ENCODE measurements at places on chromosomes 4 and X.

DNA sequence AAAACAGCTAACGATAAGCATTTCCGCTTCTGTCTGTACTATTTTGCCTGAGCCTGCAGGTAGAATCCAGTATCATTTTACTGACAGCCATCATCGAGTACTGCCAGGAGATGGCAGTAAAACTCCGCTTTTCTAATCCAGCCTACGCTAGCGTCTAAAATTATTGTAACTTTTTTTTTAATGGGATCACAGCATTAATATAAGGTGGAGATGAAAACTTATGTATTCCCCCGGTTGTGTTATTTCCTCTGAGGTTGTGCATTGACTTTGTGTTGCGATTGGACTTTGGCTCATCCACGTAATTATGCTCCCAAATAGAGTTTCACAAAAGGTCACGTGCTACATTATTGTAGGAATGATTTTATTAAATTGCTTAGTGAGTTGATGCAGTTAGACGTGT lies 248.1 kb downstream of the C4orf33 start:
- no peaks in the 10 kb centered on the region for H3K4me1 ChIP-seq
- H3K4me3 ChIP-seq = no peak overlapping the region
- H3K27ac ChIP-seq = no peak overlapping the region
- no peaks in the 10 kb centered on the region for H3K36me3 ChIP-seq
- no peak for DNase-seq

GRCh38 chr4:87624698-87625097 lies 16.4 kb downstream of the DSPP start:
- H3K27ac ChIP-seq = no peak overlapping the region
- DNase-seq = no peak
- H3K4me1 ChIP-seq = peaks cover 12% of the 10 kb centered on the region
- no peak overlapping the region for H3K4me3 ChIP-seq
- H3K36me3 ChIP-seq = no peaks in the 10 kb centered on the region

- H3K27me3 ChIP-seq = no peaks in the 10 kb centered on the region
- peak overlapping the region; percentile 40 for H3K27ac ChIP-seq
- peaks cover 49% of the 10 kb centered on the region for H3K4me1 ChIP-seq
- no peak overlapping the region for H3K4me3 ChIP-seq
- H3K36me3 ChIP-seq = no peaks in the 10 kb centered on the region
Measured at GRCh38 chr4:99024481-99025275, 29.2 kb downstream of the METAP1 start.

- no peak overlapping the region for H3K4me3 ChIP-seq
- DNase-seq = no peak
- H3K27ac ChIP-seq = no peak overlapping the region
- H3K4me1 ChIP-seq = no peaks in the 10 kb centered on the region
Measured at GRCh38 chr4:4341861-4342650, 44.8 kb upstream of the NSG1 start.

- H3K27me3 ChIP-seq = no peaks in the 10 kb centered on the region
- H3K4me3 ChIP-seq = no peak overlapping the region
- peaks cover 5% of the 10 kb centered on the region for H3K4me1 ChIP-seq
- H3K27ac ChIP-seq = no peak overlapping the region
- H3K36me3 ChIP-seq = no peaks in the 10 kb centered on the region
Measured at GRCh38 chr4:141246243-141246642, 25.5 kb downstream of the ZNF330 start.

DNA sequence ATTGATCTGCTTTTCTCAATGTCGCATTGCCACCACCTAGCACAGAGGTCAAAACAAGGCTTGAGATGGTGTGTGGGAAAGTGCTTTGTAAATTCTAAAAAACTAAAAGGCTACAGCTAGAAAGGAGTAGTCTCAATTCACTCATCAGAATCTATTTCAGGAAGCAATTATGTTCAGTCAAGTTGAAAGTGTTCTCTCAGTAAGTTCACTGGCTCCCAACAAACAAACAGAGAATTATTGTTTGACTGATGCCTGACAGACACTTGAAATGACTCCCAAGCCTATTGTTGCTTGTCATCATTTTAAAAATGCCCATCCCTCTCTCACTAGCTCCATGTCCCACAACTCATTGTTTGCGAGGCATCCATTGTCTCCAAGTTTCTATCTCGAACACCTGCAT lies 419.6 kb upstream of the CPEB2 start:
- H3K27me3 ChIP-seq = no peaks in the 10 kb centered on the region
- no peaks in the 10 kb centered on the region for H3K4me1 ChIP-seq
- H3K36me3 ChIP-seq = no peaks in the 10 kb centered on the region
- H3K4me3 ChIP-seq = no peak overlapping the region

DNA sequence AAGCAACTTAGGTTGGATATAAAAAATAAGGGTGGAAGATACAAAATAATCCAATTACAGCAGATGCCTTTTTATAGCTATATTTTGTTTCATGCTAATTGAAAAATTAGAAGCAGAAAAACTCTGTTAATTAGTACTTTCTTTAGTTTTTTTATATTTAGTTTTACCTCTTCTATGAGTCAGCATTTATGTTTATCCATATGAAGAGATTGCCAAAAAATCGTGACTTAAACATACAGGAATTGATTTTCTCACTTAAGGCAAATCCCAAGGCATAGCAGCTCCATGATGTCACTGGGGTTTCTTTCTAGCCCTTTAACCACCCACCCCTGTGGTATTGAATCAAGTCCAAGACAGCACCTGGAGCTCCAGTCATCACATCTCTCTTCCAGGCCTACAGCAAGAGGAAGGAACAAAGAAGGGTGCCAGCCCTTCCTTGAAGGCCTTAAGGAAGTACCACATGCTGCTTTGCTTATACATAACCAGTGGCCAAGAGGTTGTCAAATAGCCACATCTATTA lies 365.8 kb upstream of the TENM3 start:
- DNase-seq = no peak
- no peaks in the 10 kb centered on the region for H3K4me1 ChIP-seq
- no peaks in the 10 kb centered on the region for H3K27me3 ChIP-seq
- no peak overlapping the region for H3K4me3 ChIP-seq
- no peaks in the 10 kb centered on the region for H3K36me3 ChIP-seq

GRCh38 chrX:139304471-139304870 lies 226.1 kb upstream of the F9 start:
- no peaks in the 10 kb centered on the region for H3K27me3 ChIP-seq
- H3K4me3 ChIP-seq = no peak overlapping the region
- no peak for DNase-seq
- H3K27ac ChIP-seq = no peak overlapping the region
- H3K36me3 ChIP-seq = no peaks in the 10 kb centered on the region

DNA sequence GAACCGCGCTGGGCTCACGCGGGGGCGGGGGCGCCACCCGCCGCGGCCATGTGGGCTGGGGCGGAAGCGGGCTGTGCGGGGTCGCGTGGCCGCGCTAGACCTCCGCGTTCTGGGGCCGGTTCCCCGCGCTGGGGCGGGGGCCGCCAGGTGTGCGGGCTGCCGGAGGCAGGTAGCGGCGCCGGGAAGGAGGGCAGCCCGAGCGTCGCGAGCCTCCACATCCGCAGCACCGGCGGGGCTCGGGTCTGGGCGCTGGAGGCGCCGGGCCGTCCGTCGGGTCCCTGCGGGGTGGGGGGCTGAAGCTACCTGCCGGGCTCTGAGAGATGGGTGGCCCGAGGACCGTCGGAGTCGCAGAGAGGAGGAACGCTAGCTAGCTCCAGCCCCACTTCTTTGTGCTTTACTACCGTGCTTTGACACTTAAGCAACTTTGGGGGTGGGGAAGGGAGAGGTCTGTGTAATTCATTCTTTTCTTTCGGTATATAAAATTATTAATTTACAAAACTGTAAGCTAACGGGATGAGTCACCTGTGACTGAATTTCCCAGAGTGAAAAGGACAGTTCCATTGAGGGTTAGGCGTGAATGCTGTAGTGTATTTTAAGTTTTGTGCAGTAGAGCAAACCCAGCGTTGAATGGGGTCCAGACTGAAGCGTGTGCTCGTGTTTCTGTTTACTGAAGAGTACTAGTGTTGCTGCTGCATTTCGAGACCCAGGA lies 689 bp downstream of the METAP1 start:
- peak overlapping the region; percentile 69 for H3K27ac ChIP-seq
- no peaks in the 10 kb centered on the region for H3K36me3 ChIP-seq
- peaks cover 14% of the 10 kb centered on the region for H3K4me1 ChIP-seq
- DNase-seq = no peak
- no peaks in the 10 kb centered on the region for H3K27me3 ChIP-seq
- peak overlapping the region; percentile 75 for H3K4me3 ChIP-seq

- H3K27ac ChIP-seq = no peak overlapping the region
- no peaks in the 10 kb centered on the region for H3K4me1 ChIP-seq
- DNase-seq = no peak
- H3K27me3 ChIP-seq = no peaks in the 10 kb centered on the region
Measured at GRCh38 chrX:101220662-101221260, 1.2 kb downstream of the DRP2 start.

- no peak overlapping the region for H3K4me3 ChIP-seq
- no peaks in the 10 kb centered on the region for H3K36me3 ChIP-seq
- no peaks in the 10 kb centered on the region for H3K27me3 ChIP-seq
- H3K27ac ChIP-seq = no peak overlapping the region
Measured at GRCh38 chrX:44495091-44495490, 47.6 kb downstream of the FUNDC1 start.

DNA sequence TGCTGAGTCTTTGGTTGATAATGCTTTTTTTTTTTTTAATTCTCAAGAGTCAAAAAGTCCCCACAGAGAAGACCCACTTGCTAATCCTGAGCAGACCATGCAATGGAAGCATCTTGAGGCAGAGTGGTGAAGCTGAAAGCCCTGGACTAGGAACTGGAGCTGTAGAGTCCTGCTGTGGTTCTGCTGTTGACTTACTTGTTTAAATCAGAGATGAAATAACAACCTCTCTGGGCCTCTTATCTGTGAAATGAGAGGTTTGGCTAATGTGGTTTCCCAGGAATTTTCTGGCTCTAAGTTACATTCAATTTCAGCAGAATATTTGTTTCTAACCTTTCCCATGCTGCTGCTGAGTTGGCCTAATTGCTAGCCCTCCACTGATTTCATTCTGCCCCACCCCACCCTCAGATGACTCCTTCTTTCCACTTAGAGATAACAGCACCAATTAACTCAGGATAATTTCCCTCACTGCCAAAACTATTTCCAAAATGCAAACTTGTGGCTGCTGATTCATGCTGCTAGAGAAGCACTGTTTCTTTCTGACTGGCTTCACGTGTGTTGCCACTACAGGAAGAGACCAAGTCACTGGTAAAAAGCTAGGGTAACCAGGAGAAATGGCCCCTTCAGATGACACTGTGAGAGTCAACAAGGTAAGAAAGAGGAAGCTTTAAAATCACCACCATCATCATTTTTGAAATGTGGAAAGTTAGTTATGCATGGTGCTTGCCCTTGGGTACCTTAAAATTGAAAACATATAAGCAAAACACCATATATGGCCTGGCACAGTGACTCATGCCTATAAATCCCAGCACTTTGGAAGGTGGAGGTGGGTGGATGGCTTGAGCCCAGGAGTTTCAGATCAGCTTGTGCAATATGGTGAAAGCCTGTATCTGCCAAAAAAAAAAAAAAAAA lies 326.4 kb downstream of the DCHS2 start:
- H3K36me3 ChIP-seq = no peaks in the 10 kb centered on the region
- H3K27me3 ChIP-seq = no peaks in the 10 kb centered on the region
- H3K27ac ChIP-seq = no peak overlapping the region
- DNase-seq = no peak

DNA sequence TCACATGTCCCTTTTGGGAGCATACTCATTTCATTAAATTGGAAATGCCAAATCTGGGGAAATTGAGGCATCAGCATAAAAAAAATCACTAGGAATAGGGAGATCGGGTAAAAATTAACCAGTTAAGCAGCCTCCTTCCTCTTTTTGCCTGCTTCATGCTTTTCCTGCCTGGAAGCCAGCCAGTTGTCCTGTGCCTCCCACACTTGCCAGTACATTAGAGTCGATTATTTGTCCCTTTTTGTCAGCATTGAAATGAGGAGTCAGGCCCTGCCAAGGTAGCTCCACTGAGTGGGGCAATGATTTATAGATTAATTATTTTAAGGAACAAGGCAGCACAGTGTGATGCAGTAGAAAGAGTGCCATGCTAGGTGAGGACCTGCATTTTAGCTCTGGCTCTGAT lies 55.3 kb downstream of the SH2D1A start:
- H3K36me3 ChIP-seq = no peaks in the 10 kb centered on the region
- no peak for DNase-seq

GRCh38 chr4:65645185-65645584 lies 25.1 kb downstream of the EPHA5 start:
- no peak overlapping the region for H3K4me3 ChIP-seq
- no peaks in the 10 kb centered on the region for H3K4me1 ChIP-seq
- H3K27ac ChIP-seq = no peak overlapping the region
- H3K36me3 ChIP-seq = no peaks in the 10 kb centered on the region
- DNase-seq = no peak

DNA sequence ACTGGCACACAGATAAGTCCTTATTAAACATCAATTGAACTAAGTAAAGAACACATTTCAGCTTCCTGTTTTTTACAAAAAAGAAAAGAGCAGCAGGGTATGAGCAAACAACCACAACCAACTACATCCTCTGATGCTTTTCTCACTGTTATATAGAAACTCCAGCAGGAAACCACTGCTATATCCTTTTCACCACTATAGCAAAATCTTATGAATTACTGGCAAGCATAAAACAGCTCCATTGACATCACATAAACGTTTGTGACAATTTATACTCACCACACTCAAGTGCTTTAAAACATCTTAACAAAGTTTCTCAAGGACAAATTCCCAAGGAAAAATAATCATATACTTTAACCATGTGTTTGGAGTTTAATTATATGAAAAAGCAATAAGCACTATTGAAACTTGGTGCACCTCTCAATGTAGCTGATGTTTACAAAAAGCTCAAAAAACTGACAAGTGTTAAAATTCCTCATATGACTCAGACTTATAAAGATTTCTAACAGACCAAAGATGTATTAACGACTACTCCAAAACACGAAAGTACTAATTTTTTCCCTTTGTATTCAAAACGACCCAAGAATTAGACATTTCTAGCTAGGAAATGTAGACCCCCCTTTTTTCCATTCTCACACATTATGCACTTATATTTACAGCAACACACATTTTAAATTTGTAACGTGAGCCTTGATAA lies 12.9 kb downstream of the GPRIN3 start:
- peaks cover 7% of the 10 kb centered on the region for H3K4me1 ChIP-seq
- H3K27me3 ChIP-seq = no peaks in the 10 kb centered on the region
- no peaks in the 10 kb centered on the region for H3K36me3 ChIP-seq

DNA sequence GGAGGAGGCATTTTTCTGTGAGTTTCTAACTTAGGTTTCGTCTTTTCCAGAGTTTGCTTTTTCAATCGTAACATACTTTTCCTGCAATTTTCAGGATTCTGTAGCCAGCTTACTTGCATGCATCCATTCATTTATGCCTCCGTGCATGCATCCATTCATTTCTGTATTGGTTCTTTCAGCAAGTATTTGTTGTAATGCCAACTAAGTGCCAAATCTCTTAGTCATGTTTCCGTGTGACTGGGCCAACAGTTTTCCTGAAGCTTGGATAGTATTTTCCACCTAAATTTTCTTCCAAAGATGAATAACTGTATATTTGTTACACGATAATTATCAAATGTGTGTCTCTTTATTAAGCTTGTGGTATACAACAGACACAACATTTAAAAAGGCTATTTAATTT lies 41.5 kb downstream of the CBLL2 start:
- no peak overlapping the region for H3K27ac ChIP-seq
- H3K36me3 ChIP-seq = no peaks in the 10 kb centered on the region
- H3K4me3 ChIP-seq = no peak overlapping the region
- no peak for DNase-seq
- peaks cover 14% of the 10 kb centered on the region for H3K4me1 ChIP-seq

Data from thoracic aorta (tissue), 2 donors.